ENCODE measurements at places on chromosomes 13 and 19.

GRCh38 chr19:9467161-9467560 is 31.3 kb downstream of the ZNF560 start:
- DNase-seq, result no peak

GRCh38 chr13:66618702-66619101 is 611.4 kb downstream of the PCDH9 start:
- DNase-seq, result no peak

- no peak for DNase-seq
Measured at GRCh38 chr19:3188627-3189596, 3.2 kb downstream of the NCLN start.

DNA sequence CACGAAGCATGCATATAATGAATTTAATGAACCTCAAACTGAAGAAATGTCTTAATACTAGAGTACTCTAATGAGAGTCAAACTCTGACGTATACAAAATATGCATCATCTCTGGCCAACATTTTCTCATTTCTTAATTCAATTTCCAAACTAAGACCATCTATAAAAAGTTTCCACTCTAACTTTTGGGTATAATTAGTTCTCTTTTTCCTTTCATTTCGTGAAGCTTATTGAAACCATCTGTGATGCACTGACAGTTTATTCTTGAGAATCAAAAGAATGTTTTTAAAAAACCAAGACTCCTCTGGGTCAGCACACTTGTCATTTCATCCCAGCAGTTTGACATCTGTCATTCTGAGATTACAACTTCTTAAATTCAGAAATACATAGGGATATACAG is 90.0 kb downstream of the CAB39L start:
- no peak for DNase-seq

DNA sequence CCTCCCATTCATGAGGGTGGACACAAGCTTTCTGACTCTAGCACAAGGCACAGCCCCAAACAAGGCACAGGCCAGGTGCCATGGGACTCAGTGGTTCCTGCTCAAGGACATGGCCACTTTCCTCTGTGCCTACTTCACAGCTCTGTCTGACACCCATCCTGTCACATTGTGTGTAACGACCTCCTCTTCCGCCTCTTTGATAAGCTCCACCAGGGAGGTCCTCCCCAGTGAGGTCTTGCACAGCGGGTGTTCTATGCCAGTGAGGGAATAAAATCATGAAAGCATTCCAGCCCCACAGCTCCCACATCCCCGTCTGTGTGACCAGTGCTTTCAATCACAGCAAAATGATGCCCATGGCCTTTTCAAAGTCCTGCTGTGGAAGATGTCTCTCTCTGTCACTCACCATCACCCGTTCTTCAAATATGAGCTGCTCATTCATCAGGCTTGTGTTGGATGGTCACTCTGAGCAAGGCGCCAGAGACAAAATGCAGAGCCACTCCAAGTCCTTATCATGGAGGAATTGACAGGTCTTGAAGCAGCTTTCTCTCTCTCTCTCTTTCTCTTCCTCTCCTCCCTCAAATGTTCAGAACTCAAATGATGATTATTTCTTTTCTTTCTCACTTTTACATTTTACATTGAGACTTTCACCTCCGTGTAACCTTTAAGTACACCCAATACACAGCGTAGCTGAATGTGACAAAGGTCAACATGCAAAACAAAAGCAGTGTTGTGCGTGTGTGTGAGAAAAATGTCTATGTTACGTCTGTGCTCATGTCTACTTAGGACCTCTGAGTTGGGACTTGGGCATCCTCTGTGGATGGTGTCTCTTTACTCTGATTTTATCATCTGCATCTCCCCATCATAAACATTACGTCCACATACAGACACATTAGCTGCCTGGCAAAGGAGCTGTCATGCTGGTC is 8.0 kb upstream of the SPATA13 start:
- DNase-seq, result no peak

GRCh38 chr13:95833719-95834118 is 156.8 kb downstream of the DNAJC3 start:
- no peak for DNase-seq

DNA sequence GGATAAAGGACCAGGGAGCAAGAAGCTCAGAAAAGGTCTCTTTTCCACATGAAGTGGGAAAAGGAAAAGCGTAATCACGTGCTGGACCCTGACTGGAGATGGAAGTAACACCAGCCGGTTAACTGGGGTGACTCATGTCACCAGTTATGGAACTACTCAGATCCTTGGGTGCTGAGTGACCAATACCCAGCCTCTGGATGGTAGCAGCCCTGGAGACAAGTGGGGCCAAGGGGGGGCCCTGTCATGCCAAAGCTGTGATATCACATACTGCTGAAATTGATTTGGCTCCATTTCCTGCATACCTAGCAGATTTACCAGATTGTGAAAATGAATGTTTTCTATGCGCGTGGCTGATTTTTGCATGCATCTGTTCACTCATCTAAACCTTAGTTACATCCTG is 158.9 kb downstream of the ZIC5 start:
- DNase-seq, result no peak

- no peak for DNase-seq
Measured at GRCh38 chr13:95605448-95606125, 38.9 kb downstream of the DZIP1 start.

GRCh38 chr19:1285737-1286360 is at the start of gene EFNA2:
Gene EFNA2 (plus strand): TSS chr19:1285873. CDS start chr19:1286169, 296 bp downstream.
- DNase-seq, result no peak

DNA sequence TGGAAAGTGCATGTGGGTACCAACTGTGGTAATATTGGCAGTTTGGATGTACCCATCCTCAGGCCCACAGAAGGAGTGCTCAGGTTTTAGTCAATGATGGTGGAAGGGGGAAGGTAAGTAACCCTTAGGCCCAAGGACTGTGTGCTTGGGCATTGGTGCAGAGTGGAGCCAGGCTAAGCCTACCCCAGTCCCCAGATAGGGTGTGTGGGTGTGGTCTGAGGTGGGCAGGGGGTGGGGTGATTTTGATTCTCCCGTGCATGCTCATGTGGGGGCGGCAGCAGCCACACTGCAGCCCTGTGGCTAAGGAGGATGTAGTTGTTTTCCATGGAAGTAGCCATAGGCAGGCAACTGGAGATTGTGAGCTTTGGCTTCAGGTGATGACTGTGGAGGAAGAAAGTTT is 2197.3 kb downstream of the PCDH9 start:
- DNase-seq, result no peak

GRCh38 chr19:3276341-3276799 is 51.9 kb downstream of the CELF5 start:
- DNase-seq, result no peak

Data from uterus (tissue), 4 donors.